ENCODE measurements at places on chromosomes 4 and X.

- DNase-seq = no peak
These were observed 46.4 kb downstream of the CPLX1 start for GRCh38 chr4:779555-779954.

GRCh38 chr4:19382993-19383756 lies 868.5 kb upstream of the SLIT2 start:
- no peak for DNase-seq

- no peak for DNase-seq
These were observed 16.9 kb upstream of the HPRT1 start for GRCh38 chrX:134443020-134443419.

DNA sequence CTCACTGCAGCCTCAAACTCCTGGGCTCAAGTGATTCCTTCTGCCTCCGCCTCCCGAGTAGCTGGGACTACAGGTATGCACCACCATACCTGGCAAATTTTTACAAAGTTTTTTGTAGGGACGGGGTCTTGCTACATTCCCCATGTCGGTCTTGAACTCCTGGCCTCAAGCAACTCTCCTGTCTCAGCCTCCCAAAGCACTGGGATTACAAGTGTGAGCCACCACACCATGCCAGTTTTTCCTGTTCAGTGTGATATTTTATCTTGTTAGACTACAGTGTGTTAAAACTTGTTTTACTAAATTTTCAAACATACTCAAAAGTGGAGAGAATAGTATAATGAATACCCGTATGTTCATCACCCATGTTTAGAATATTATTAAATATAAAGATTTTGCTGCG lies 12.1 kb downstream of the HPRT1 start:
- no peak for DNase-seq

DNA sequence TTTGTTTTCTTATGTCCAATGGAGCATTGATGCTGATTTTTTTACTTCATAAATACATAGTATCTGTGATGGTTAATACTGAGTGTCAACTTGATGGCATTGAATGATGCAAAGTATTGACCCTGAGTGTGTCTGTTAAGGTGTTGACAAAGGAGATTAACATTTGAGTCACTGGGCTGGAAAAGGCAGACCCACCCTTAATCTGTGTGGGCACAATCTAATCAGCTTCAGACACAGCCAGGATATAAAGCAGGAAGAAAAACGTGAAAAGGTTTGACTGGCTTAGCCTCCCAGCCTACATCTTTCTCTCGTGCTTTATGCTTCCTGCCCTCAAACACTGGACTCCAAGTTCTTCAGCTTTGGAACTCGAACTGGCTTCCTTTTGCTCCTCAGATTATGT lies 230.6 kb upstream of the SPRY1 start:
- no peak for DNase-seq

DNA sequence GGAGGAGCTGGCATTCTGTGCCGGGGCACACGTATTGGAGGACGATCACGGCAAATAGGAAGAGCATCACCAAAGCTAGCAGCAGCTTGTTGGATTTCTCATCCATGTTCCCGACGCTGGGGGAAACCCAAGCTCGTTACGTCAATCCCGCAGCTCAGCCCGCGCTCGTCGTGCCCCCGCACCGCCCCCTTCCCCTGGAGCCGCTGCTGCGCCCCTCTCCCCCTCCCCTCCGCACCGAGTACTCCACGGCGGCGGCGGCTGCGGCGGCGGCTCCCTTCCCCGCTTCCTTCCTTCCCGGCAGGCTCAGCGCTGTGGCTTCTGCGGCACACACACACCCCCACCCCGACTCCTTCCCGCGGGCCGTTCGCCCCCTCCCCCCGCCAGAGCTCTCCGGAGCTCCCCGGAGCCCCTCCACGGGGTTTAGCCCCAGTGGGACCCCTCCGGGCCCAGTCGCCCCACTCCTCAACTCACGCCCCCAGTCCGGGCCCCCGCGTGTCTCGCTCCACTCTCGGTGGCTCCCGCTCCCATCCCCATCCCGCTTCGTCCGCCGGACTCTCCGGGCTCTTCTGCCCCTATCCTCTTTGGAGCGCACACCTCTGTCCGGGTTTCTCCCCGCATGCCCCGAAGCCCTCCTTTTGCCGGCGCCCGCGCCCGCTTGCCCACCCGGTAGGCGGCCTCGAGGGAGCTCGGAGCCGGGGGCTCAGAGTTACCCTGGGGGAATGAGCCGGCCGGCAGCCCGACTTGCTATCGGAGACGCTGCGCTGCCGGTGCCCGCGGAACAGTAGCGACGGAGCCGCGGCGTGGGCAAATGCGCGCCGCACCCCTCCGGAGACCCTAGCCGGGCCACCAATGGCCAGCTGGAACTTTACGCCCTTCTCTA lies 978 bp downstream of the HS6ST2 start:
- no peak for DNase-seq

DNA sequence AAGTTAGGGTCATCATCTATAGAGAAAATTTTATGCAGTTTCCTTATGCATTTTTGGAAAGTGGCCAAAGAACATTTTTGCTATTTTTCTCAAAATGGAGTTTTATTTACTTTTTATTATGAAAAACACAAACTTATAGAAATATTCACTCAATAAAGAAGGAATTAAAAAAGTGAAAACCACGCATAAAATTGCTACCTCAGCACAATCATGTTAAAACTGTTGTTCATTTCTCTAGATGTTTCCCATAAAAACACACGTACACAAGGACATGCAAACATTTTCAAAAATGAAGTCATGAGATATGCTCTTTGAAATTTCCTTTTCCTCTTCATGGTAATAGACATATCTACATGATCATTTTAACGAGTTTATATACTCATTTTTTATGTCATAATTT lies 536.8 kb upstream of the MAGEB18 start:
- DNase-seq = no peak

DNA sequence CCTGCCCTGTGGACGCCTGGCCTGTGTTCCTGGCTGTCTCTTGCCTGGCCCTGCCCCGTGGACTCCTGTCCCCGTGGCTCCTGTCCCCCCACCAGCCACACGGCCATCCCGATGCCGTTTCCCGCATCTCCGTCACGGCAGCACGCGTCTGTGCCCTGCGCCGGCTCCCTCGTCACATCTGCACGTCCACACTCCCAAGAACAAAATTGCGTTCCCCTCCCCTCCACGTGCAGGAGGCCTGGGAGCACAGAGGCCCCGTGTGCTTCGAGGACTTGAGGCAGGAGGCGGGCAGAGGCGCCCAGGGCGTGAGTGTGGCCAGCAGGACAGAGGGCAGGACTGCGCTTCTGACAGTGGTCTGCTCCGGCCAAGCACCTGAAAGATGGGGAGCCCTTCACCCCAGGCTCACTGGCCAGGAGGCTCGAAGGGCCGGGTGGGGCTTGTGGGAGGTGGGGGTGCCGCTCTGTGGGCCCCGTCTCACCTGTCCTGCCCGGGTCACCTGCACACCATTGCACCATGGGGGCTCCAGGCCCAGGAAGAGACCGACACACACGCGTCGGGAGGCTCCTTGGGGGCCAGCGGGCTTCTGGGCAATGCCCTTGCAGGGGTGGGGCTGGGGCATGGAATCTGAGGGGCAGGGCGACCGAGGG lies 17.3 kb downstream of the FGFRL1 start:
- no peak for DNase-seq

DNA sequence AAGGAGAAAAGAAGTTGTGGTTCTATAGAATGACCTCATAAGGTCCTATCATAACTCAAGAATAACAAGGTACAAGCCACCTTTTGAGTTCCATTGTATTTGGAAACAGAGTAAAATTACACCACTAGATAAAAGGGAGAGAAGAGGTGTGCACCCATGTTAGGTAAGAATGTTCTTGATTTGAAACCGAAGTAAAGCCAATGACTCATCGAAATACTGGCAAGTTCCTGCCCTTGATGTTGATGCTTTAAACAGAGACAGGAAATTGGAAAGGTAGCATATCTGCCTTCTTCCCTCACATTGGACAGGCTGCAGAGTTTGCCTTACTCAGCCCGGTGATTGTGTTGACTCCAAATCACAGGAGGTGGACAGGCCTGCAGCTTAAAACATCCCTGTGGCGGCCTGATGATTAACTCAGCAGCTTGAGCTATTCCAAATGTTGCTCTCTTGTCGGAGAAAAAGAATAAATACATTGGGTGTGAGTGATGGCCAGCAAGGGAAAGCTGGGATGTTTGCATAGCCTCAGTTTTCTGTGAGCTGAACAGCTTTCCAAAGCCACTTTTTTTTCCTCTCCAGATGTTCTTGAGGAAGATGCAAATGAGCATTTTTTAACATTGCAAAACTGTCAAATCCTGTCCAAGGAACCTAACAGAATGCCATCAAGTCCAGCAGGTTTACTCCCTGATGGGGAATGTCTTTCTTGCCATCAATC lies 321.1 kb downstream of the NKX6-1 start:
- DNase-seq = no peak

GRCh38 chr4:107824350-107825071 lies at the start of gene SGMS2:
SGMS2 (plus strand) TSS chr4:107824932; CDS start chr4:107895554, 70,622 bp downstream.
- peak; percentile 47 for DNase-seq

DNA sequence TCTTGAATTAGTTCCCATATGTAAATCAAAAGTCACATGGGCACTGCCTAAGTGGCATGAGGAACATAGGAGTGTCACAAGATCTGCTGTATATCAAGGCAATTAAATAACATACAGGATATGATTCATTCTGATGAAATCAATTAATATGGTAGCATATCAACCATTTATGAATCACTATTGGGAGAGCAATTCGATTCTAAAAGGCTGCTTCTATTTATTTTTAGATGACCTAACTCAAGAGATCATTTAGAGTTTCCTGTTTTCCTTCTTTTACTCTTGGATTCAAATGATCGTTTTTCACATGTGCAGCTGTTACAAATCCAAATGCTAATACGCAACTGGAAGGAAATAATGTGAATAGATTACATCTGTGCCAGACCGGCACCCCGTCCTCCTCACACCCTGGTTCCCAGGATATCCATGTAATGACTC lies 81.9 kb downstream of the HCCS start:
- no peak for DNase-seq

- DNase-seq = no peak
These were observed 75.1 kb upstream of the CXorf66 start for GRCh38 chrX:140040386-140040785.

GRCh38 chr4:175540151-175540550 lies 271.9 kb downstream of the GPM6A start:
- DNase-seq = no peak

- DNase-seq = peak; percentile 28
These were observed 18.6 kb downstream of the CLCN4 start for GRCh38 chrX:10175319-10175871.

- no peak for DNase-seq
These were observed 7.2 kb downstream of the TBC1D14 start for GRCh38 chr4:6916587-6917460.

GRCh38 chr4:185773419-185773818 lies 38.6 kb downstream of the SORBS2 start:
- no peak for DNase-seq
